Stimulated activated naive B cell treated with anti-CD40 and anti-IgM and Interleukin-4, amounts not matched to agents 10 μg/mL and 1 μg/mL and 100 μg/mL, for 72 hours (primary cell): ENCODE measurements at places on chromosomes 7 and 10.

- H3K27me3 ChIP-seq: no peaks in the 10 kb centered on the region
- DNase-seq: no peak
- H3K36me3 ChIP-seq: no peaks in the 10 kb centered on the region
- H3K4me3 ChIP-seq: no peak overlapping the region
- no peak overlapping the region for H3K27ac ChIP-seq
Observed at GRCh38 chr7:129889133-129889844, 63.5 kb downstream of the UBE2H start.

DNA sequence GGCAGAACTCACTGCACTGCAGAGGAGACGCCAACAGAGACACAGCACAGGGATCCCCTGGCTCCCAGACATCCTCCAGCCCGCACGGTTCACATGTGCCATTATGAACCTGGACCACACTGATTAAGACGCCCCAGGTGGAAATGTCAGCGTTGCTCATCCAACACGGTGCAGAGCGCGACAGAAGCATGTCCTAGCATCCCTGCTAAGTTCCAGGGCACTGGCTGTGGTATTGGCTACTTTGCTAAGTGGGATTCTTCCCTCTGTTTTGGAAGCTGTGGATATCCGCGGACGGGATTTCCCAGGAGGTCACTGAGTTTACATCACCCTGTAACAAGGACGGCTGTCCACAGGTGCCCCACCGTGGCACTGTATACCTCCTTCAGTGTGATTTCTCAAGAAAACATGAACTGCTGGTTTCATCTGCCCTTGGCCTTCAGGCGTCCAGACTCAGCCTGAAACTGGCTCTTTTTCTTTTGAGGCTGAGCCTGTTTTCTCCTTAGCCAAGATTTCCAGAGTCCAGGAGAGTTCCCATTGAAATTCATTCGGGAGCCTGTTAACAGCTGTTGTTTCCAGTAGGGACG, 324.0 kb downstream of the WDR37 start:
- H3K27ac ChIP-seq: no peak overlapping the region
- DNase-seq: no peak
- no peaks in the 10 kb centered on the region for H3K36me3 ChIP-seq
- H3K4me1 ChIP-seq: no peaks in the 10 kb centered on the region
- no peak overlapping the region for H3K4me3 ChIP-seq
- H3K27me3 ChIP-seq: peaks cover 69% of the 10 kb centered on the region

- no peak for DNase-seq
- no peak overlapping the region for H3K27ac ChIP-seq
- peaks cover 7% of the 10 kb centered on the region for H3K36me3 ChIP-seq
- H3K27me3 ChIP-seq: no peaks in the 10 kb centered on the region
- no peak overlapping the region for H3K4me3 ChIP-seq
- peaks cover 3% of the 10 kb centered on the region for H3K4me1 ChIP-seq
Observed at GRCh38 chr10:6365384-6365783, 162.7 kb downstream of the PFKFB3 start.

DNA sequence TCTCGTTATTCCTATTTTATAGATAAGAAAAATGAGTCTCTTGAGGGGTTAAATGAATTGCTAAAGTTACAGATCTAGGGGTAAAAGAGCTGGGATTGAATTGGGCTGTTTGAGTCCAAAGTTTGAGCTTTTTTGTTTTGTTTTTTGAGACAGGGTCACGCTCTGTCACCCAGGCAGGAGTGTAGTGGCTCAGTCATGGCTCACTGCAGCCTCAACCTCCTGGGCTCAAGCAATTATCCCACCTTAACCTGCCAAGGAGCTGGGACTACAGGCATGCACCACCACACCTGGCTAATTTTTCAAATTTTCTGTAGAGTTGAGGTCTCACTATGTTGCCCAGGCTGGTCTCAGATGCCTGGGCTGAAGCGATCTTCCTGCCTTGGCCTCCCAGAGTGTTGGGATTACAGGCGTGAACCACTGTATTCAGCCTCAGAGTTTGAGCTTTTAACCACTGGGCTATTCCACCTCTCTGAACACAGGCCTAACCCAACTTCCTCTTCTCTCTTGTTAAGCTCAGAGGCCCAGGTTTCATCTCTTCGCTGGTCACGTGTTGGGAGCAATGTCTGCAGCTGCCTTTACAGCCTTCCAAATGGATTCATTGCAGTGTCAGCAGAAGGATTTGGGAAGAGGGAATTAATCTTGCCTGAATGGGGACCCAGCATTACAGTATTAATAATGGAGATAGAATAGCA, 8.0 kb downstream of the SUFU start:
- H3K4me1 ChIP-seq: peaks cover 24% of the 10 kb centered on the region
- peak overlapping the region; percentile 90 for H3K27ac ChIP-seq
- peaks cover 19% of the 10 kb centered on the region for H3K36me3 ChIP-seq
- peak; percentile 19 for DNase-seq
